H9 (cell line): ENCODE measurements at places on chromosomes 6 and 20.

DNA sequence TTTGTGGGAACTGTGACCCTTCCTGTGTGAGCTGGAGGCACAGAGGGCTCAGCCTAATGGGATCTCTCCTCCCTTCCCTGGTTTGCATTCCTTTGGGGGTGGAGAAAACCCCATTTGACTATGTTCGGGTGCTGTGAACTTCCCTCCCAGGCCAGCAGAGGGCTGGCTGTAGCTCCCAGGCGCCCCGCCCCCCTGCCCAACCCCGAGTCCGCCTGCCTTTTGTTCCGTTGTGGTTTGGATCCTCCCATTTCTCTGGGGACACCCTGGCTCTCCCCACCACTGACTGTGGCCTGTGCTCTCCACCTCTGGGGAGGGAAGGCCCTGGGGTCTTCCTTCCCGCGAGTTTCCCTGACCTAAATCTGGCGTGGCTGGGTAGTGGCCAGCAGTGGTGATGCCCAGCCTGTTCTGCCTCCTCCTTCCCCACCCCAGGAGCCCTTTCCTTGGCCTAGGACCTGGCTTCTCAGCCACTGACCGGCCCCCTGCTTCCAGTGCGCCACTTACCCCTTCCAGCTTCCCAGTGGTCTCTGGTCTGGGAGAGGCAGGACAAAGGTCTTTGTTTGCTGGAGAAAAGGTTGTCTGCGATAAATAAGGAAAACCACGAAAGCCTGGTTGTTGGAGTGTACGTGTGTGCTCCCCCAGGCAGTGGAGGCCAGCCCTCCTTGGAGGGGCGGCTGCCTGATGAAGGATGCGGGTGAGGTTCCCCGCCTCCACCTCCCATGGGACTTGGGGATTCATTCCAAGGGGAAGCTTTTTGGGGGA lies 4.9 kb downstream of the VEGFA start:
- peak; percentile 86 for DNase-seq

DNA sequence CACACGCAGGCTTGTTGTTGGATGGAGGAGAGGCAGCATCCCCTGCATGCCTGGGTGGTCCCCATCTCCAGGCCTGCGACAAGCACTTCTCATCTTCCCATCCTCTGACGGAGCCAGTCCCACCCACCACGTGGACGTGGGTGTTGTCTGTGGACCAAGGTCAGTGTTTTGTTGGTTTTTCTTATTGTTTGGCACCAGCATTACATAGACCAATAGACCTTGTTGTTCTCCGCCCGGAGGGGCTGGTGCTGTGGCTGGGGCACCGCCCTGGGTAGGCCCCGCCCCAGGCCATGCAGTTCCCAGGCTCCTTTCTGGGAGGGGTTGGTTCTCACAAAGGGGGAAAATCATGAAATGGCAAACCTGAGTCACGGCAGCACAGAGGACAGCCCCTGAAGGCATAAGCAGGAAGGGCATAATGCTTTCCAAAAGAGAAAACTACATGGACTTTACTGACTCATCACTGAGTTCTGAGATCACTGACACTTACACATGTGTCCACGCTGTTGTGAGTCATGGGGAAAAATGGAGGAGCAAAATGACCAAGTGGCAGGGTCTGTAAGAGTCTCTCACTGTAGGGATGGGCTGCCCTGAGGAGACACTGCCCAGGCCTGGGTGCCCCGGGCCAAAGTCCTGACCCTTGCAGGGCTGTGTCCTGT lies 90.8 kb downstream of the THBS2 start:
- DNase-seq, result no peak

GRCh38 chr20:24493181-24493580 lies 23.8 kb downstream of the SYNDIG1 start:
- DNase-seq, result peak; percentile 20

GRCh38 chr20:47464380-47465101 lies 37.1 kb upstream of the NCOA3 start:
- DNase-seq, result no peak

DNA sequence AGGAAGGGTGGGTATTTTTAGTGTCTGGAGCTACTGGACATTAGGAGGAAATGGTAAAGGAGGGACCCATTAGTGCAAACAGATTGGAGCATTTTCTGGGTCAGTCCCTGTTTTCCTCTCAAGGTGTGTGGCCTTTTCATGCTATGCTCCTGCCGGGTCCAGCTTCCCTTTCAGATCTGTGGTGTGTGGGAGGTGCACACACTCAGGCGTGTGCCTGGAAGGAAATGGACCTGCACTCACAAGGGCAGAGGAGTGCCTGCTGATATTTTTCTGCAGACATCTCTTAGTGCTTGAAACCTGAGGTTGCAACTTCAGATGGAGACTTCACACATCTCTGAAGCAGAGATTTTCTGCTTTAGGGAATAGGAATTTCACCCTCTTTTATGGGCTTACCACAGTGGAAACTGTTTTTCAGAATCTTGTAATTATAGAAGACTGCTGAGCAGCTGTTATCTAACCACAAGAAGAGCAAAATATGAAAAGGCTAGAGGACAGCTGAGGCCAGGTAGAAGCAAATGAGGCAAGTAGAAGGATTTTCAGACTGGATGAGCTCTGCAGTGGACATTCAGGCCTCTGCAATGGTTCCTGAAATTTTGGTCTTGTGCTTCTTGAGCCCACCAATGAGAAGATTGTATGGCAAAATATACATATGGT lies 764.3 kb downstream of the QKI start:
- no peak for DNase-seq

- no peak for DNase-seq
These were observed 248.9 kb downstream of the TPBG start for GRCh38 chr6:82612475-82613039.

- DNase-seq, result no peak
These were observed 102.7 kb downstream of the SLC23A2 start for GRCh38 chr20:4898282-4899244.

DNA sequence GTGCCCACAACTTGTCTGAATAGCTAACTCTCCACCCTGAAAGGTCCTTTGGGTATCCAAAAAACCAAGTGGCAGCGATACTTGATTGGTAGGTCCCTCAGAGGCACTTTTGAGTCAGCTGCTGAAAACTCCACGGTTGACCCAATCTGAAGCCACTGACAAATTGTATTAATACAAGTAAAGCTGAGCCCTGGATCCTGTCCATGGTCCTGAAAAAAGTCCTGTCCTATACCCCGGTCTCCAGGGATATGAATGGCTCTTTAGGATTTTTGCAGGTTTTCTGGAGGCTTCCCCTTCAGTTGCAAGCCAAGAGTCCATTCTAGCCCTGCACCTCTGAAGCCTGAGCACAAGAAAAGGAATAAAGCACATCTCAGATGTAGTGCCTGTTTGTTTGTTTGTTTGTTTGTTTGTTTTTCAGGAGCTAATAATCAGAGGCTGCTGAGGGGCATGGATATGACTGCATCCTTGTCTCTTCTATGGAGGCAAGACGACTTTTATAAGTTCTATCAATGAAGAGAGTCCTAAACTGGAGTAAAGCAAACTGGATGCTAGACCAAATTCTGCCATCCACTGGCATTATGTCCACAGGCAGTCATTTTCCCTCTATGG lies 1.7 kb upstream of the SLC12A5 start:
- no peak for DNase-seq

DNA sequence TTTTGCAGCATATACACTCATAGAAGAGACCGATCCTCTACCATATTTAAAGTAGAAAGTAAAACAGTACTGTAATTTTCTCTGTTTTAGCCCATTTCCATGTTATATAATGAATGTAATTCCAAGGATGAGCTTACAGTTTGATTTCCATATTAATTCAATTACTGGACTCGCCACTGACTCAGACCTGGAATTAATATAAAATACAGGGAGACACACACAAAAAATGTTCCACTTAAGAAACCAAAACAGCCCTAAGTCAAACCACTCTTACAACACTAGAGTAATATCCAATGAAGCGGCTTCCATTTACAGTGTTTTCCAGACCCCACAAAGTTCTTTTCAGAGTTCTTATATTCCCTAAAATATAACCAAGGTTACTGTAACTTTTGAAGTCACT lies 110.6 kb downstream of the BACH2 start:
- DNase-seq, result no peak

- no peak for DNase-seq
These were observed 436.4 kb downstream of the TFAP2A start for GRCh38 chr6:9978480-9978879.
